ENCODE measurements at places on chromosomes 7 and 10. TPM values are rescaled to one million over a fixed set of nuclear protein-coding genes. Genes with fewer than 3 reads are reported as not detected.

DNA sequence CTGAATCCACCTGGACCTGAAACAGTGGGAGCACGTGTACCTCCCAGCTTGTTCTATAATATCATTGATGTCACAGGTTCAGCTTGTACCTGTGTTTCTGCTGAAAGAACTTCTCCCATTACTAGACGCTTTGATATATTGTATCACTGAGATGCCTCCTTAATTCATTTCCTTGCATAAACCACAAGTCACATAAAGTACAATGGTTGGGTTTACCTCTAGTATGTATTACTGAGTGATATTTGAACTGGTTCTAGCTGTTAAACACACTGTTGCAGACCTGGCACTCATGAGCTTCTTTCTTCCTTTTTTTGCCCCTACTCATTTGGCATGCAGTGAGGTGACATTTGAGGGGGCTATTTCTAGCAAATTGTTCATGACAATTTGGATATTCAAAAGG is 106.6 kb upstream of the KLF14 start:
- DNase-seq = no peak

GRCh38 chr7:20785157-20786048 is 1.3 kb downstream of the SP8 start:
- DNase-seq = no peak

DNA sequence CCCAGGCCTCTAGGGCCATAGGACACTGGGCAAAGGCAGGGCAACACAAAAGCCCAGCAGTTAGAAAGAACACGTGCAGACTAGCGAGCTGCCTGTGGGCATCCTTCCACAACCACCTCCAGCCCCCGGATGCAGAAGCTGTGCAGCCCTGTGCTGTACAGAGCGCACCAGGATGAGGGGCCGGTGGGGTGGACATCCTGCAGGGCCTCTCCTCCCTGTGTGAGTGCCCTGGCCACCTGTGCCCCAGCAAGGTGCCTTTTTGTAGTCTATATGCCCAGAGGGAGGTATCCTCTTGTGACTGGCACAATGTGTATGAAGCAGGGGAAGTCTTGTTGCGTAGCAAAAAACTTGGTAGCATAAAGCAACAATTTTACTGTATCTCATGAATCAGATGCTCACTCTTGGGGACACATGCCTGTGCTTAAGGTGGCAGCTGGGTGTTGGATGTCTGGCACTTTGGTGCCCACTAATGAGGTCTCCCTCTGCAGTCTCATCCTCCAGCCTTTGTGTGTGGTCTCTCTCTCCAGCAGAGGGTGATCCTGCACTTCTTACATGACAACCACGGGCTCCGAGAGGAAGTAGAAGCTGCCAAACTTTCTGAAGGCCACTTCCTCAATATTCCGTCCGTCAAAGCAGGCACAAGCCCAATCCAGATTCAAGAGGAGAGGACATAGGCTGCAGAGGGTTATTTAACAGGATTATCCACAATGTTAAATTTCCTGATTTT is 8.7 kb downstream of the NCAPG2 start:
- peak; percentile 32 for DNase-seq

- no peak for DNase-seq
Observed at GRCh38 chr10:48696535-48696873, 11.8 kb downstream of the WDFY4 start.

- DNase-seq = no peak
Observed at GRCh38 chr10:25600651-25601050, 333.4 kb upstream of the MYO3A start.

- DNase-seq = no peak
Observed at GRCh38 chr7:74494076-74494548, 40.4 kb downstream of the GTF2IRD1 start.

IL15RA gene
- not detected for total RNA-seq

AKR1D1 gene
- total RNA-seq = not detected

FAM20C gene
- total RNA-seq = 19.6 TPM

SFRP5 gene
- total RNA-seq = 1.6 TPM

ADARB2 gene
- 3.3 TPM for total RNA-seq

TAS2R41 gene
- total RNA-seq = not detected

CUZD1 gene
- total RNA-seq = 0.41 TPM

HABP2 gene
- not detected for total RNA-seq

SEMA3A gene
- 33.0 TPM for total RNA-seq
